IMR-90 (cell line): ENCODE measurements at places on chromosomes 11 and 22. TPM values are rescaled to one million over a fixed set of nuclear protein-coding genes. Genes with fewer than 3 reads are reported as not detected.

PANX3 gene
- polyA plus RNA-seq = not detected in 2 replicates

FAM227A gene
- polyA plus RNA-seq = 1.1 and 1.4 TPM in 2 replicates

EXPH5 gene
- 0.04 and 0.05 TPM in 2 replicates for polyA plus RNA-seq

OMP gene
- polyA plus RNA-seq = 0.27 and 0.46 TPM in 2 replicates

SLC22A12 gene
- not detected in 2 replicates for polyA plus RNA-seq

PGGHG gene
- polyA plus RNA-seq = 16.2 and 17.0 TPM in 2 replicates

PARVA gene
- polyA plus RNA-seq = 68.9 and 80.2 TPM in 2 replicates

GRCh38 chr11:119410501-119410900 is 12.5 kb downstream of the THY1 start:
- no peaks in the 10 kb centered on the region for H3K36me3 ChIP-seq
- DNase-seq = no peak
- H3K4me3 ChIP-seq = no peak overlapping the region
- no peaks in the 10 kb centered on the region for H3K4me1 ChIP-seq
- no peak overlapping the region for H3K27ac ChIP-seq
- peaks cover 2% of the 10 kb centered on the region; the same call in 1 of the 2 replicates for H3K27me3 ChIP-seq

GRCh38 chr11:25855916-25856315 is 476.0 kb upstream of the ANO3 start:
- H3K27me3 ChIP-seq = no peaks in the 10 kb centered on the region
- no peak for DNase-seq
- H3K4me1 ChIP-seq = no peaks in the 10 kb centered on the region
- H3K4me3 ChIP-seq = no peak overlapping the region
- H3K27ac ChIP-seq = no peak overlapping the region

DNA sequence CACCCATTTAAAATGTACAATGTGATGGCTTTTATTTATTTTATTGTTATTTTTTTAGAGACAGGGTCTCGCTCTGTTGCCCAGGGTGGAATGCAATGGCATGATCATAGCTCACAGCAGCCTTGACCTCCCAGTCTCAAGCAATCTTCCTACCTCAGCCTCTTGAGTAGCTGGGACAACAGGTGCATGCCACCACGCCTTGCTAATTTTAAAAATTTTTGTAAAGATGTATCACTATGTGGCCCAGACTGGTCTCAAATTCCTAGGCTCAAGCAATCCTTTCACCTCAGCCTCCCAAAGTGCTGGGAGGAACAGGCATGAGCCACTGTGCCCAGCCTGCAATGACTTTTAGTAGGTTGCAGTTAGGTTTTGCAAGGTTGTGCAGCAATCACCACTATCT is 14.3 kb downstream of the CLDN5 start:
- H3K27ac ChIP-seq = no peak overlapping the region

GRCh38 chr11:74909385-74909784 is 39.5 kb downstream of the XRRA1 start:
- no peaks in the 10 kb centered on the region for H3K4me1 ChIP-seq
- H3K4me3 ChIP-seq = no peak overlapping the region
- peaks cover 10% of the 10 kb centered on the region for H3K36me3 ChIP-seq
- no peak for DNase-seq

- DNase-seq = no peak
- H3K4me1 ChIP-seq = peaks cover 10% of the 10 kb centered on the region
- no peaks in the 10 kb centered on the region for H3K27me3 ChIP-seq
These were observed 47.1 kb downstream of the BCR start for GRCh38 chr22:23227380-23227779.

DNA sequence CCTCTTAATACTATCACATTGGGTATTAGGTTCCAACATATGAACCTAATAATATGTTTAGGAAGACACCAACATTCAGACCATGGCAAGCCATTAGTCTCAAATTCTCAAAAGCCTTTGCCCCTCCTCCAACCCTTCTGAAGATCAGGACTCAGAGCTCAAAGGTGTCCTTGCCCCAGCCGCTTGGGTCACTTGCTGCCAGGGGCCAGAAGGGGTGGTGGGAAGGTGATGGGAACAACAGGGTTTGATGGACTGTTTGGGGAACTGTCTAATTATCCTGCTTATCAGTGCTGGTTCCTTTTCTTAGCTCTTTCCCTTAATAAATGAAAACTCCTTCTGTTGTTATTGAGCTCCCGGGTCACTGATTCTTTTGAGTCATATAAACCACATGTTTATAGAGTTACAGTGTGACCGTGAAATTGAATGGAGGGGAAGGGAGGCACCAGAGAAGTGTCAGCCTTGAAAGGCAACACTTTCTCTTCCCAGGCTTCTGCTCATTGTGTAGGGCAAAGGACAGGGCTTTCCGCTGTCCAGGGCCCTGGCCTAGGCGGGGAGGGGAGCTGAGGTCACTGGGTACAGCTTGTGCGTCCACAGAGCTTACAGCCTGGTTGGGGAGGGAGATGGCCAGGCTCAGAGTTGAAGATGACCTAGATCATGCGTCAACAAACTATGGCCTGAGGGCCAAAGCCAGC is 105.1 kb downstream of the FBXO7 start:
- DNase-seq = peak; percentile 69
- H3K4me3 ChIP-seq = no peak overlapping the region
- H3K27me3 ChIP-seq = peaks cover 31% of the 10 kb centered on the region
- H3K27ac ChIP-seq = peak overlapping the region; percentile 47; the same call in 1 of the 2 replicates

- no peaks in the 10 kb centered on the region for H3K36me3 ChIP-seq
- H3K4me1 ChIP-seq = 0 out of 2 replicates have a peak, but pooled peaks cover 2% of the 10 kb centered on the region
- H3K27me3 ChIP-seq = no peaks in the 10 kb centered on the region
- no peak overlapping the region for H3K4me3 ChIP-seq
- DNase-seq = no peak
- no peak overlapping the region for H3K27ac ChIP-seq
These were observed 88.5 kb downstream of the MYEOV start for GRCh38 chr11:69382131-69383128.

- peaks cover 4% of the 10 kb centered on the region for H3K4me1 ChIP-seq
- H3K4me3 ChIP-seq = peak overlapping the region; percentile 62
- no peaks in the 10 kb centered on the region for H3K27me3 ChIP-seq
- H3K36me3 ChIP-seq = no peaks in the 10 kb centered on the region
- DNase-seq = peak; percentile 9
- no peak overlapping the region for H3K27ac ChIP-seq
These were observed 1.1 kb downstream of the TBCEL start for GRCh38 chr11:121024989-121025388.

DNA sequence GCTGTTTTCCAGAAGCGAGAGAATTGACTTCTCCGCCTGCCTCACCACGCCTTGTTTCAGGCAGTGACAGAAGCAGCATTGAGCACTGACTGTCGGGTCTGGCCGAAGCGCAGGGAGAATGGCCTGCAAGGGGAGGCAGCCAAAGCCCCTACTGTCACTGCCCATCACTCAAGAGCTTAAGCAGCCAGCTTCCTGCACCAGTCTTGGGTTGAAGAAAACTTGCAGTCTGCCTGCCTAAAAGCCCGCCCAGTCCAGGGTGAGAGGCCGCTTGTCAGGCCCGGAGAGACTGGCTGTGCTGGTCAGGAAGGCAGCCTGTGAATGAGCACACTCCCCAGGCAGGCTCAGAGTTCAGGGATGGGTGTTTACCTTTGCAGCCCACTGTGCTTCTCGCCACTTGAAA is 108.3 kb downstream of the PKNOX2 start:
- no peaks in the 10 kb centered on the region; the same call in 1 of the 2 replicates for H3K4me1 ChIP-seq
- DNase-seq = no peak
- H3K27me3 ChIP-seq = no peaks in the 10 kb centered on the region
- H3K36me3 ChIP-seq = no peaks in the 10 kb centered on the region
- no peak overlapping the region for H3K4me3 ChIP-seq

GRCh38 chr11:106263527-106263926 is 186.1 kb downstream of the AASDHPPT start:
- no peak overlapping the region for H3K4me3 ChIP-seq
- H3K36me3 ChIP-seq = no peaks in the 10 kb centered on the region

GRCh38 chr22:49961005-49961600 is 531 bp downstream of the PIM3 start:
- no peak for DNase-seq
- peak overlapping the region; percentile 58 for H3K4me3 ChIP-seq
- no peaks in the 10 kb centered on the region for H3K27me3 ChIP-seq
- H3K4me1 ChIP-seq = peaks cover 21% of the 10 kb centered on the region

- H3K27me3 ChIP-seq = no peaks in the 10 kb centered on the region
These were observed 24.4 kb upstream of the MGAT3 start for GRCh38 chr22:39432361-39432811.

GRCh38 chr11:55172734-55173415 is 89.1 kb upstream of the TRIM48 start:
- H3K4me3 ChIP-seq = no peak overlapping the region
- no peaks in the 10 kb centered on the region for H3K36me3 ChIP-seq
- H3K27ac ChIP-seq = no peak overlapping the region

DNA sequence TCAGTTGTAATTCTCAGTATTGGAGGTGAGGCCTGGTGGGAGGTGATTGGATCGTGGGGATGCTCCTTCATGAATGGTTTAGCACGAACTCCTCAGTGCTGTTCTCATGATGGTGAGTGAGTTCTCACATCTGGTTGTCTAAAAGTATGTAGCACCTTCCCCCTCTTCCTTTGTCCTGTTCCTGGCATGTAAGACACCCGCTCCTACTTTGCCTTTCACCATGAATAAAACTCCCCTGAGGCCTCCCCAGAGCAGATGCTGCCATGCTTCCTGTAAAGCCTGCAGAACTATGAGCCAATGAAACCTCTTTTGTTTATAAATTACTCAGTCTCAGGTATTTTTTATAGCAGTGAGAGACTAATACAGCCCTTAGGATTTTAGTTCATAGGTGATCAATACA is 191.5 kb downstream of the MAML2 start:
- no peaks in the 10 kb centered on the region for H3K27me3 ChIP-seq
- H3K27ac ChIP-seq = peak overlapping the region; percentile 27
- H3K4me3 ChIP-seq = no peak overlapping the region
- H3K4me1 ChIP-seq = peaks cover 31% of the 10 kb centered on the region
- no peaks in the 10 kb centered on the region for H3K36me3 ChIP-seq
- no peak for DNase-seq

DNA sequence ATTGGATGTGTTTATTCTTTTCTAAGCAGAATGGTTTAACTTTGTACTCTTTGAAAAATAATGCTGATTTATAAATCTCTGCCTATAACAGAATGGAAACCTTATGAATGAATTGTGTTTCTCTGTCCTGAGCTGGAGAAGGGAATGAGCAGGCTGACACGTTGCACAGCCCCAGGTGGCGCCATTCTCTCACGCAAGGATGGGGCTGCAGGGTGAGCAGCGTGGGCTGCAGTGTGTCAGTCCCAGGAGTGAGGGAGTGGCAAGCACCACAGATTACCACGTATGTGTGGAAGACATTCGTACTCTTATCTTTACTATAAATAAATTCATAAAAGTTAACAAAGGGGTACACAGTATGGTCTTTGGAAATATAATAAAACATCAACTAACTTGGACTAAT is 33.4 kb downstream of the FDX1 start:
- H3K27me3 ChIP-seq = no peaks in the 10 kb centered on the region
- H3K36me3 ChIP-seq = peaks cover 2% of the 10 kb centered on the region; the same call in 1 of the 2 replicates
- H3K27ac ChIP-seq = no peak overlapping the region
- DNase-seq = peak; percentile 66
- H3K4me3 ChIP-seq = no peak overlapping the region
